ENCODE measurements at places on chromosomes 12 and 14.

DNA sequence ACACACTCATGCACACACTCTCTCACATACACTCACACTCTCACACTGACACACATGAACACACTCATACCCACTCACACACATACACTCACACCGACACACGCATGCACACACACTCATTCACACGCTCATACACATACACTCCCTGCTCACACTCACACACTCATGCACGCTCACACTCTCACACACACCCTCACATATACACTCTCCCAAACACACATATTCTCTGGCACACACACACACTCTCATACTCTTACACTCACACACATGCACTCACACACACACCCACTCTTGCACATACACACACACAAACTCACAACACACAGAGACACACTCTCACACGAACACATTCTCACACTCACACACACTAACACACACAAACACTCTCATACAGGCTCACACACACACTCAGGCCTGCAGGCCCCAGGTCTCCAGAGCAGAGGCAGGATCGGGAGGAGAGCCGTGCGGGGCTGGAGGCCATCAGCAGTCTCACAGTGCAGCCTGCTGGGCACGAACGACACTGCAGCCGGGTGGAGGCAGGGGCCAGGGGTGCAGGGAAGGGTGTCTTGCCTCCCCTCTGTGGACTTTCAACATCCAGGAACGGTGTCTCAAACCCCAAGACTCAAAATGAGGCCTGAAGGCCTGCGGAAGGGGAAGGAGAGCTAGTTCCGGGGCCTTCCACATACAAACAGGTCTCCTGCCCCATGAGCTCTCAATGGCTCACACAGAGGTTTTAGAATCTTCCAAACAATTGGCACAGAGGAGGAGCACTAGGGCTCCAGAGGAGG, 148.7 kb downstream of the ANO2 start:
- DNase-seq = no peak

DNA sequence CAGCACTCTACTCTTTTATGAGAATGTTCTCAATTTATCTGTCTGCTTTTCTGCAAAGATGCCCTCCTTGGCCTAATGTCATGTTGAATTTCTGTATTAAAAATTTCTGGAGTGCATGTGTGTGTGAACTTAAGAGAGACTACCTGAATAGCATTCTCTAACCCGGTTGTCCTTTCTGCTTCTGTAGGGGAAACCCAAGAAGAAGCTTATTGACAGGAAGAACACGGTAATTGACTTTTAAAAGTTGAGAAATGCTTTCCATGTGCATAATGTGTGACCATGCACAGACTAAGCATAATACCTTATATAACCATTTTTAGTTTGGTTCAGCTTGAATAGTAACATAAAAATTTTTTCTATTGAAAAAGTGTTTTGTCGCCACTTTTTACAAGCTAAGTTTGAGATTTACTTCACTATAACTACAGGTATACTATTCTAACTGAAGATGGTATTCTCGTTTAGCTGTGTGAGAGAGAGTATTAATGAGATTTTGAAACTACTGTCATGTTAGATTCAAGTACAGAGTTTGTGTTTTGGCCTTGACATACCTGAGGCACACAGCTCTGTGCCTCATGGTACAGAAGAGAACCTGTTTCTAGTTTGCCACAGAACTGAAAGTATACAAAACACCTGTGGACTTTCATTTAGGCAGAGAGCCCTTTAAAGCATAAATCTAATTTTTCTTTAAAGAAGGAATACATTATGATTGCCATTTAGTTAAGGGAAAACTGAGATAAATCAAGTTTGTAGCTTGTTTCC, 96.8 kb downstream of the TTLL5 start:
- no peak for DNase-seq

- no peak for DNase-seq
Measured at GRCh38 chr14:99248761-99249171, 23.2 kb downstream of the BCL11B start.

GRCh38 chr12:49767333-49767732, 26.0 kb downstream of the TMBIM6 start:
- no peak for DNase-seq

DNA sequence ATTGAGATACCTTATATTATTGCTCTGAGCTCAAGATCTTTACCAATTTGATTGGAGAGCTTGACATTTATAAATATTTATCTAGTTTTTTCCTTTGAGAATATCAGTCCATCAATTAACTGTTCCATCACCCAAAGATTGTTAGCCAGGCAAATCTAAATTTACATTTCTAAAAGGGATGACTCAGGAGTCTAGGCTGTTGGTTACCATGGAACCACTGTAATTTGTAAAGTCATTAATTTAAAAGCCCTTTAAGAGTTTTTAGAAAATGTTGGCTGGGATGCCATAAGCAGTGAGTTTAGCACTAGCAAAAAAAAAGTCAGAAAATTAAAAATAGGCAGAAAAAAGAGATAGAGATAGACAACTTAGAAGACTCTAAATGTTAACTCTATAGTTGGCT, 19.5 kb upstream of the SERPINA1 start:
- DNase-seq = no peak

DNA sequence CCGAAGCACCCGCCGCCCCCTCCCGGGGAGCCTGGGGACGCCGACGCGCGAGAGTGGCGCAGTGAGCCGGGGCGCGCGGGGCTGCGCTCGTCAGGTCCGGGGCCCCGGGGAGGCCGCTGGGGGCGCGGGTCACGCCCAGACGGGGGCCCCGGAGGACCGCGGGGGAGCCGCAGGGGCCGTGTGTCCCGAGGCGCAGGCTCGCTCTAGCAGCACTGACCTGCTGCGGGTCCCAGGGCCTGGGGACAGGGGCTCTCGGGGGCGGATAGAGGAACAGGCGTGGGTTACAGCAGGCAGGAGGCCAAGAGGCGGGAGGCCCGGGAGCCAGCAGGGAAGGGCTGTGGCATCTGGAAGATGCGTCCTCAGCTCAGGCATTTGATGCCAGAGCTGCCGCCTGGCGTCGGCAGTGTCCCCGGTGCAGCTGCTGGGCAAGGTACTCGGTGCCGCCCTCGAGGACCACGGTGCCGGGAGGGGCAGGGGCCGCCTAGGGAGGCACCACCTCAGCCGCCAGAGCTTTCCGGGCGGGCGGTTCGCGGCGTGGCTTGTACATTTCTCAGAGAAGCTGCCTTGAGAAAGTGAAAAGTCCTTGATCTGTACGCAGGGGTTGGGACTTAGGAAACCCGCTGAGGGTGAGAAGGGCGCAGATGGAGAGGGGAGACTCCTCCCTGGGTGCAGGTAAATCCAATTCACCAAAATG, 1.2 kb downstream of the WNT5B start:
- no peak for DNase-seq

DNA sequence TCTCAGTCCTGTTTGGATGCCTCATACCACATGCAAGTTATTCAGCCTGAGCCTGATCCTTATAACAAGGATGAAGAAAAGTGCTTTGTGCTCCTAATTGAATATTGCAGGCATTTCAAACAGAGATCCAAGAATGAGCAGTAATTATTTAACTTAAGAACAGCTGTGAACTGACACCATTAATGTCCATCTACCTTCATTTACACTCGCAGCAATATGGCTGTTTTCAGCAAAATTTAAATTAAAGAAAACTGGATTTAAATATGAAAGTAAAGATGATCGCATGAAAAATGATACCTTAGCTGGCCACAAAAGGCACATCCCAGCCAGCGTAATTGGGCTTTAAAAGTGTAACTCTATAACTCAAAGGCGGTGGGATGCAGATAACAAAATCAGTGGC, 466.3 kb downstream of the GALC start:
- DNase-seq = no peak

DNA sequence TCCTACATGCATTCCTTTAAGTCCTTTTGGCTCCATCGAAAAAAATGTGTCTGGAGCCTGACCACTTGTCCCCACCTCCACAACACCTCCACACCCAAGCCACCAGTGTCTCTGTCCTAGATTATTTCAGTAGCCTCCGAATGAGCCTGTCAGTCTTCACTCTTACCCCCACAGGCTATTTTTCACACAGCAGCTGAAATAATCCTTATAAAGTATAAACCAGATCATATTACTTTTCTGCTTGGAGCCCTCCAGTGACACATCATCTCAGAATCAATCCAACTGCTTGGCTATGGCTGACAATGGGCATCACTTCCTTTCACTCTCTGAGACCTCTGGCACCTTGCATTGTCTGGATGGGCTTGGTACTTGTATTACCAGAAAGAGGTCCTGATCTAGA, 44.9 kb downstream of the BBS10 start:
- no peak for DNase-seq

DNA sequence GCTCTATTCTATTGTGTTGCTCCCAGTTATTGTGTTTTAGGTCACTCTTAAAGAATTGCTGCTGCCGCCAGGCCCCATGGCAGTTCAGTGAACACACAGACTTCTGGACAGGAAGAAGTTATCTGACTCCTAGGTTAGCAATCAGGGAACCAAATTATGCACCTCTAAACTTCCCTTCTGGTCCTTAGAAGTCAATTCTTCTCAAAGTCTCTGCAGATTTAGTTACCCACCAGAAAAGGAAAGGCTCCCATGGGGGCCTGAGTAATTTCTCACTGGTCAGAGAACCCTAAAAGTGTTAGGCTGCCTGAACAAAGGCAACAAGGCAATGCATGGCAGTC, 10.0 kb downstream of the EMP1 start:
- DNase-seq = no peak

Data from fibroblast of skin of left biceps (primary cell).